ENCODE measurements at places on chromosomes 16 and 17.

GRCh38 chr16:87054856-87055255, 262.3 kb downstream of the C16orf95 start:
- no peak for DNase-seq

GRCh38 chr17:71793518-71793917, 327.3 kb upstream of the SOX9 start:
- no peak for DNase-seq

DNA sequence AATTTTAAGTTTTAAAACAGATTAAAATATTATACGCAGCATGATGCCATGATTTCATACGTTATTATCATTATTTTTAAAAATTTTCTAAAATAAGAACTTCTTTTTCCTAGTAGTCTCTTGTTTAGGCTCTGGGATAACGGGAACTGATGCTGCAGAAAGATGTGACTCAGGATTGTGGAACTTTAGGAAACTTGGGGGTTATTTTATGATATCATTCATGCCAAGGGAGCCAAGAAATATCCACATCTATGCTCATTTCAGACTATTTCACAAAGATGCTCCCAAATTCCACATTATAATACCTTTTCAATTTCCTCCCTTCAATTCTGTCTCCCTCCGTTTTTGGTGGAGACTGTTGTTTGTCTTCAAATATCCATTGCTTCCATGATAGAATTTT, 236.4 kb downstream of the HS3ST3A1 start:
- no peak for DNase-seq

GRCh38 chr16:22161999-22162655, at the start of gene SDR42E2:
TSS of gene SDR42E2 (plus strand) at chr16:22162506. CDS start at chr16:22165583, 3,077 bp downstream.
- peak; percentile 2 for DNase-seq

- no peak for DNase-seq
Measured at GRCh38 chr17:7018331-7018964, 4.4 kb upstream of the BCL6B start.

DNA sequence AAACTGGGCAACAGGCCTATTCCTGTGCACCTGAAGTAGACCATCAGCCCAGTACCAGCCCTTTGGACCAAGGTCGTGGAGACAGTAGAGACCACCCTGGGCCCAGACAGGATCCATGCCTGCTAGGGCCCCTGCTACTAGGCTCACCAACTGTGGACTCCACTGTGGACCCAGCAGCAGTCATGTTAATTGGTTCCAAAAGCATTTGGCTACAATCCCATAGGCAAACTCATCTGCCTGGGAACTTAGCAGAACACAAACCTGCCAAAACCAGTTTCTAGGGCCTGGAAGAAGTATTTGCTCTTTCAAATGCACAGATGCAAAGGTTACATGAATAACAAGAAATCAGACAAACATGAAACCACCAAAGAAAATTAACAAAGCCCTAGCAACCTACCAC, 53.1 kb downstream of the ACSM2A start:
- DNase-seq: no peak

DNA sequence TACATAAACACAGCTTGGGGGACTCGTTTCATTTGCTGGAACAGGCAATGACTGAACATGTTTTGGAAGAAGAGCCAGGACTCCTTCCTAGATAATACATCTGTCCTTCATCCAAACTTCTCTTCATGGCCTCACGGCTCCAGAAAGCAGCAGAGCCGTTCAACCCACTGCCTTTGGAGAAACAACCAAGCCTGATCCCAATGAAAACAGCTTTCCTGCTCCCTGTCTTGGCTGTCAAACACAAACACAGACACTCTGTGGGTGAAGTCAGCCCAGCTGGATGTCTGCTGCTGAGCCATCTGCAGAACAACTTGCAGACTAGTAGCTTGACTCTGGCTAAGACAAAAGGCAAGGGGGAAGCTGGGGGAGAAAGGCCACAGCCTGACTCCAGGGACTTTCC, 345.1 kb upstream of the PSMD7 start:
- no peak for DNase-seq

GRCh38 chr16:15642557-15643047, 352 bp downstream of the MARF1 start:
- DNase-seq: peak; percentile 82

DNA sequence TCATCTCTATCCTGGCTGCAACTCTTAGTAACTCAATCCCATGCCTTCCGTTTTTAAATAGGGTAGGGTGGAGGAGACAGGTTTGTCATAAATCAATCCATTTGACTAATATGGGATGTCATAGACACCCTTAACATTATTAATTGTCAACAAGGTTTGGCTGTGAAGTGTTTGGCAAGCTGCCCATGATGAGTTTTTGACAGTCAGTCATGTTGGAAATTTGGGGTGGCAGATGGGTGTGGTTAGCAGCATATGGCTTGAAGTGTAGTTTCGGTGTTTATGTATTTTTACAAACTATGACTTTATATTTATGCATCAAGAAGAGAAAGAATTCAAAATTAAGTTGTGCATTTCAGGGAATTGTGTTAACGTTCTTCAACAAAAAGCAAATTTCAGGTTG, 221.8 kb upstream of the CDH5 start:
- no peak for DNase-seq

- no peak for DNase-seq
Measured at GRCh38 chr17:2385240-2386210, 15.3 kb downstream of the MNT start.

- no peak for DNase-seq
Measured at GRCh38 chr16:78607465-78607864, 508.0 kb downstream of the WWOX start.

DNA sequence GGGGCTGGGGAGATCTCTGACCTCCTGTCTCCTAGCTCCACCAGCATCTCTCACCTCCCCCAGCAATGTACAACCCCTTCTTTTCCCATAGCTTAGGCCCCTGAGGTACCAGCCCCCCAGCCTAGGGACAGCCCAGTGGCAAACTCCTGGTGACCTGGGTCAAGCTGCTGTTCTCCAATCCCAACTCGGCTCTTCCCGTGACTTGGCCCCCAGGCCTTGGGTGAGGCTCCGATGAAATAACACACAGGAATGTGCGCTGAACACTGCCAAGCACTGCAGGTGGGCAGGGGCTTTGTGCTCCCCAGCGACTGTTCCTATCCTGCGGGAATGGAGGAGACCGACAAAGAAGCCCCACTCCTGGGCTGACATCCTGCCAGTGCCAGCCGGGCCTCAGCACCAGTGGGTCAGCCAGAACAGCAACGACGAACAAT, 63.7 kb upstream of the AMZ2 start:
- DNase-seq: no peak

GRCh38 chr17:81391936-81392908, 3.0 kb upstream of the BAHCC1 start:
- DNase-seq: no peak

GRCh38 chr17:36534840-36535668, at the start of the genes MYO19 and PIGW:
TSS of gene MYO19 (minus strand) at chr17:36534868. CDS start at chr17:36532538, 2,330 bp downstream.
TSS of gene PIGW (plus strand) at chr17:36534987. CDS start at chr17:36537102, 2,115 bp downstream.
- peak; percentile 95 for DNase-seq

DNA sequence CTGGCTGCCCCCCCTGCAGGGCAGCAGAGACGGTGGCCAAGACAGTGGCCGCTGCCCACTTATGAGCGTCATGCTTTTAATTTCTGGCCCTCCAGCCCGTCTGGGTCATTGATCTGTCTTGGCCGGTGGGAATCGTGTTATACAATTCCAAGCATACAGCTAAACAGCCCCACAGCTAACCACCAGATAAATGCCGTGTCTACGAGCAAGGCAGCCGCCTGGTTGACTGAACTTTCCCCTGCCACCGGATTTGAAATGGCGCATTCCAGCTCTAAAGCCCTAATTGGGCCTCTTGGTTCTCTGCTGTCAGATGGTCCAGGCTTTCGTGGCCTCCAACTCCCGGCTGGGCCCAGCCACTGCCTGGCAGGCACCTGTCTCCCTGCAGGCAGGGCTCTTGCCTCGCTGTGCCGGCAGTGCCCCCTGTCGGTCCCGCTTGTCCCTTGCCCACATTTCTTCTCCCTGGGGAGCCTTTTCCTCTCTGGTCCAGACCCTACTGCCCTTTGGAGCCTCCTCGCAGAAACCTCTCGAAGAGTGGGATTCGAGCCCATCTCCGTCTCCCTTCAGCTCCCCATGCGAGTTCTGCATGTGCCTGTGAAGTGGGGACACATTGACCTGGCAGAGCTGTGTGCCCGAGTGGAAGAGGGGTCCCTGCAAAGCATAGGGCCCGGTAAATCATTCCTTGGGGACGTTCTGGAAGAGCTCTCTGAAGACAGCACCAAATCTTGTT, 1.8 kb upstream of the RBFOX3 start:
- peak; percentile 69 for DNase-seq

GRCh38 chr17:28968914-28969295, 17.6 kb upstream of the PHF12 start:
- no peak for DNase-seq

DNA sequence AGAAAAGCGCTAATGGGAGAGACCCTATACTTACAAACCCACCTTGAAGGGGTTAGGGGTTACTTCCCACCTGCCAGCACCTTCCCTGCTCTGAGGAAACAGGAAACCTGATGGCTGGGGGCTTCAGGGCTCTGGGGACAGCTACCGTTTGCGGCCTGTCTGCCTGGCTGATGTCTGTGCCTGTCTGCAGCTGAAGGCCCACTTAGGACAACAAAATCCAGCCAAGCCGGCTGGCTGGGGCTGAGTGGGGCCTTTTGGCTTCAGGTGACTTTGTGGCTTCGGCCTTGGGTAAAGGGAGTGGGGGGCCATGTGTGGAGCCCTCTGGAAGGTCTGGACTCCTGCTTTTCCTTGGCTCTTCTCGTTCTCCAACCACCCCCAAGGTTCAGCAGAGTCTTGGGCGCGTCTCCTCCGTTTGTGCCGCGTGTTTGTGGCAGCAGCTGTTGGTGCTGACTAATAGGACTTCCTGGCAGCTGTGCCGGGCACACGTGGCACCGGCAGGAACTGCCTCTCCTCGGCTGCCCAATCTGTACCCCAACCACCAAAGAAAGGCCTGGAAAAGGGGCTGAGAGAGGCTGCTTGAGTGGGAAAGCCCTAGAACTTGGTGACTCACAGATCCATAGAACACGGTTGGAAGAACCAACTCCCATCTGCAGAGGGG, 186.7 kb downstream of the MSI2 start:
- peak; percentile 89 for DNase-seq

DNA sequence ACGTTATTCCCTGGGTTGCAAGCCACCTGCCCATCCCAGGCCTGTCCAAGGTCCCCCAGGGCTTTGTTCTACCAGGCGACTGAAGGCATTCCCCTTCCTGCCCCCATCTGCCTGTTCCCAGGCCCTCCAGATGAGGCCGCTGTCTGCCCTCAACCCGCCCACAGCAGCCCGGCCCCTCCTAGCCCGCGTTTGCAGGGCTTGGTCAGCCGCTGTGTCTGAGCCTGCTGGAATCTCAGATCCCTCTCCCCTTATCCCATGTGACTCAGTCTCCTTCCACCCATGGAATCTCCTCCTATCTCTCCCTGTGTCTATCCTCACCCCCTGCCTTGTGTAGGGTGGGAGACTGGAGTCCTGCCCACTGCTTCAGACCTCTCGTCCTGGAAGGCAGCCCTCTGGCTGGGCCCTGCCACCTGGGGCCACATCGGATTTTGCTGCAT, 186.0 kb upstream of the TNRC6C start:
- DNase-seq: peak; percentile 69

GRCh38 chr17:77054936-77055335, 85.8 kb upstream of the SEC14L1 start:
- DNase-seq: no peak

DNA sequence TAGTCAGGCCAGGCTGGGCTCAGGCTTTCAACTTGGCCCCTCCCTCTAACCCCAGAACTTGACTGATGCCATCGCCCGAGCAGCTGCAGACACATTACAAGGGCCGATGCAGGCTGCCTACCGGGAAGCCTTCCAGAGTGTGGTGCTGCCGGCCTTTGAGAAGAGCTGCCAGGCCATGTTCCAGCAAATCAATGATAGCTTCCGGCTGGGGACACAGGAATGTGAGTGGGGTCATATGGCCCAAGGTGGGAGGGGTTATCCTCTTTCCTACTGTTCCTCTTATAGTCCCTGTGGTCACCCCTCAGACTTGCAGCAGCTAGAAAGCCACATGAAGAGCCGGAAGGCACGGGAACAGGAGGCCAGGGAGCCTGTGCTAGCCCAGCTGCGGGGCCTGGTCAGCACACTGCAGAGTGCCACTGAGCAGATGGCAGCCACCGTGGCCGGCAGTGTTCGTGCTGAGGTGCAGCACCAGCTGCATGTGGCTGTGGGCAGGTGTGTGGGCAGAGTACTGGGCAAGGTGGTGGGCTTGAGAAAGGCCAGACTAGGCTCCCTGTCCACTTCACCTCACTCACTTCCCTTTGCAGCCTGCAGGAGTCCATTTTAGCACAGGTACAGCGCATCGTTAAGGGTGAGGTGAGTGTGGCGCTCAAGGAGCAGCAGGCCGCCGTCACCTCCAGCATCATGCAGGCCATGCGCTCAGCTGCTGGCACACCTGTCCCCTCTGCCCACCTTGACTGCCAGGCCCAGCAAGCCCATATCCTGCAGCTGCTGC, 2.1 kb upstream of the NRN1L start:
- no peak for DNase-seq

GRCh38 chr17:35918665-35919064, 11.9 kb downstream of the RDM1 start:
- DNase-seq: no peak

GRCh38 chr16:89143911-89144675, 27.5 kb upstream of the CDH15 start:
- DNase-seq: no peak

DNA sequence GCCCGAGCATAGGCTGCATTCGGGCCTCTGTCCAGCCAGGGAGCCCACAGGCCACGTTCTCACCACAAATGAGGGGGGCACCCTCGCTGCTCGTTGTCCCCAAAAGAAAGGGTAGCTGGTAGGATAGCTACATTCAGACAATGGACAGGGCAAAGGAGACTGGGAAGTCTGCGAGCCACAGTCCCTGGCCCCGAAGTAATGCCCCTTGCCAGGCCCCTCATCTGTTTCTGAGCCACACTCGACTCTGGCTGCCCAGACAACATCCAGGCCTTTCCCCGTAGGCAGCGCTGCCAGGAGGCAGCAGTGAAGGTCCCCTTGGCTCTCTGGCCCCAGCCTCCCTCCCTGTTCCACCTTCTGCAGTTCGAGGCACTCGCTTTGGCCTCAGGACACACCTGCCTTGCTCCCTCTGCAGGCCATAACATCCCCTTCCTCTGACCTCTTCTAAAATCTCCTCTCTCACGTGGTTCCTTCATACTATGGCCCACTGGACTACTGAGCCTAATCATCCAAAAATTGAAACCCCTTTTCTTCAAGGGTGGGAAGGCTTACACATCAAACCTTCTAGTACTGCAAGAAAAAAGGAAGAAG, 12.2 kb downstream of the AIPL1 start:
- DNase-seq: no peak

DNA sequence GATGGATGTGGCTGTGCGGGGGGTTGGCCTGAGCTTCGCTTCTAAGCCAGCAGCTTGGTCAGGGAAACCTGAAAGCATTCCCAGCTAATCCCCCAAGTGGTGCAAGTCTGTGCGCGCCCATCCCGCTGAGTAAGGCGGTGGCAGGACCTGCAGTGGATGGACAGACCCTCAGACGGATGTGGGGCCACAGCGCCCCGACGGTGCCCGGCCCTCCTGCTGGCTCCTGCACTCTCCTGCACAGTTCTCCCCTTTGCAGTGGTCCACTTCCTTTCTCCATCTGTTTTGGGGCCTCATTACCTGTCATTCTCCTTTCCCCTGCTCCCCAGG, 2.3 kb downstream of the ATP2A1 start:
- no peak for DNase-seq

DNA sequence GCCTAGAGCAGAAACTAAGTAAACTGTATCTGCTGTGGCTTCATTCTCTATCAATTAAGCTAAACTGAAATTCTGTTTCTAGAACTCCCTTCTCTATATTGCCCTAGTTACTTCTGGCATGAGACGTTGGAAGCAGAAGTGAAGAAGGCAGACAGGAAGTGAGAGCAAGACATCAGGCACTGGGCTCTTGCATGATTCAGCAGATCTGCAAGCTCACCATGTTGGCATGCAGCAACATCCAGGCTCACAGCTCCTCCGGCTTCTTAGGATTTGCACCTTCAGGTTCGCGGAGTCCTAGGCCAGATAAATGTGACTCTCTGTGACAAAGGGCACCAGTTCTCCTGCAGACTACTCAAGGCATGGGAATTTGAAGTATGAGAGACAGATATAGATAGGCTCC, 148.3 kb downstream of the CDH8 start:
- DNase-seq: no peak
